Natural killer cell (primary cell): ENCODE measurements at places on chromosomes 12 and 14.

DNA sequence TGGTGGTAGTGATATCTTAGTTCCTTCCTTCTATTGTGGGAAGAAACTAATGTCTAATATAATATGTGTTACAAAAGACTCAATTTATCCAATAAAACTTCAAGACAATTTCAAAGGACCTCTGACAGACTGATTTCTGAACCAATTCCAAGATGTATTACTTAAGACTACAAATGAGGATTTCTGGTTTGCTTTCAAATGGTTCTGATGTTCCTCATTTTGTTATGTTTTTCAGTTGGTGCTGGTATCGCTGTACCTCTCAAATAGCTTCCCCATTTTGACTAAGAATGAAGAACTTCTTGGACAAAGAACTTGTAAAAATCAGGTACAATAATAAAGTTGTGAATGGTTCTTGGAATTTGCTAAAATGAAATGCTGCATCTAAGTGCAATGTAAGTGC, 19.4 kb upstream of the MBIP start:
- no peak for DNase-seq

DNA sequence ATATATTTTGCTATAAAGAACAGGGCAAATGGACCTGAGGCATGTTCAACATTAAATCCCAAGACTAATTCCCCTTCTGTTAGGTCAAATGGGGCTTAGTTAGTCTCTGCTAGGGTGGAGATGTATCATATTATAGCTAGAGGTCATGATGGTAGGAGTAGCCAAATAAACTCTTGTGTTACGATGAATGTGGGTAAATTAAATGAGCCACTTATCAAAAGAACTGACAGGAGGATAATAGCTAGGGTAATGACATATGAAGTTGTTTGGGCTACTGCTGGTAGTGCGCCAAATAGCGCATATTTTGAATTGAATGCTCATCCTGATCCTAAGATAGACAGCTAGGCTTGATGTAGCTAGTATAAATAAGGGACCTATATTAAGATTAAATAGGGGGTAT, 445.0 kb downstream of the GXYLT1 start:
- DNase-seq: no peak

GRCh38 chr12:23525450-23526072, 423.9 kb downstream of the SOX5 start:
- DNase-seq: no peak

DNA sequence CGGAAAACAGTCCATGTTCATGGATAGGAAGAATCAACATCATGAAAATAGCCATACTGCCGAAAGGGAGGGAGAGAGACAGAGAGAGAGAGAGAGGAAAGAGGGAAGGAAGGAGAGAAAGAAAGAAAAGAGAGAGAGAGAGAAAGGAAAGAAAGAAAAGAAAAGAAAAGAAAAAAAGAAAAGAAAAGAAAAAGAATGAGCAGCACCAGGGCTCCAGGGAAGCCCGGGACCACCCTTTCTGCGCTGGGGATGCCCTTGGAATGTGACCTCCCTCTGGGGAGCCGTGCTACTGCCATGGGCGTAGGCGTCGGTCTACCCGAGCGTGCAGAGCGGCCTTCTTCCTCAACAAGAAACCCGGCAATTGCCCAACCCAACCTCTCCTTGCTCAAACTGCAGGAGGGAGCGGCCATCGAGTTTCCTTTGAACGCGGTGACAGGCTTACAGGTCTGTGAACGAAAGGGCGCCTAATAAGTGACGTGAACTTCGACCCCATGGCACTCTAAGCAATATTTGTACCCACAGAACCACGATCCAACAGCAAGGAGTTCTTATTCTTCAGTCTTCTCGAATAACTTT, 16.9 kb downstream of the OR6S1 start:
- DNase-seq: peak; percentile 74

GRCh38 chr12:85923767-85924331, 49.8 kb downstream of the NTS start:
- no peak for DNase-seq

GRCh38 chr12:82810568-82810967, 123.9 kb downstream of the TMTC2 start:
- no peak for DNase-seq

- peak; percentile 57 for DNase-seq
These were observed 1.0 kb downstream of the DGKA start for GRCh38 chr12:55931780-55932550.

- DNase-seq: no peak
These were observed 3.3 kb upstream of the PIWIL1 start for GRCh38 chr12:130334399-130334798.

DNA sequence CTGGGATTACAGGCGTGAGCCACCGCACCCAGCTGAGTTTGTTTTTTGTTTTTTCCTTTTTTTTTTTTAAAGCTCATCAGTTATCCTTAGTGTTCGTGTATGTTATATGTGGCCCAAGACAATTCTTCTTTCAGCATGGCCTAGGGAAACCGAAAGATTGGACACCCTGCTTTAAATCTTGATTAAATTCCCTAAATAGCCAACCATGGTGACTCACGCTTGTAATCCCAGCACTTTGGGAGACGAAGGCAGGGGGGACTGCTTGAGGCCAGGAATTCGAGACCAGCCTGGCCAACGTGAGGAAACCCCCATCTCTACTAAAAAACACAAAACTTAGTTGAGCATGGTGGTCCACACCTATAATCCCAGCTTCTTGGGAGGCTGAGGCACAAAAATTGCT, 131.1 kb downstream of the MED13L start:
- DNase-seq: no peak

GRCh38 chr12:54020591-54021405, 7.4 kb upstream of the HOXC6 start:
- no peak for DNase-seq

GRCh38 chr14:64536488-64537245, 3.9 kb upstream of the HSPA2 start:
- DNase-seq: no peak

GRCh38 chr12:116707751-116708150, 30.1 kb downstream of the SPRING1 start:
- no peak for DNase-seq

DNA sequence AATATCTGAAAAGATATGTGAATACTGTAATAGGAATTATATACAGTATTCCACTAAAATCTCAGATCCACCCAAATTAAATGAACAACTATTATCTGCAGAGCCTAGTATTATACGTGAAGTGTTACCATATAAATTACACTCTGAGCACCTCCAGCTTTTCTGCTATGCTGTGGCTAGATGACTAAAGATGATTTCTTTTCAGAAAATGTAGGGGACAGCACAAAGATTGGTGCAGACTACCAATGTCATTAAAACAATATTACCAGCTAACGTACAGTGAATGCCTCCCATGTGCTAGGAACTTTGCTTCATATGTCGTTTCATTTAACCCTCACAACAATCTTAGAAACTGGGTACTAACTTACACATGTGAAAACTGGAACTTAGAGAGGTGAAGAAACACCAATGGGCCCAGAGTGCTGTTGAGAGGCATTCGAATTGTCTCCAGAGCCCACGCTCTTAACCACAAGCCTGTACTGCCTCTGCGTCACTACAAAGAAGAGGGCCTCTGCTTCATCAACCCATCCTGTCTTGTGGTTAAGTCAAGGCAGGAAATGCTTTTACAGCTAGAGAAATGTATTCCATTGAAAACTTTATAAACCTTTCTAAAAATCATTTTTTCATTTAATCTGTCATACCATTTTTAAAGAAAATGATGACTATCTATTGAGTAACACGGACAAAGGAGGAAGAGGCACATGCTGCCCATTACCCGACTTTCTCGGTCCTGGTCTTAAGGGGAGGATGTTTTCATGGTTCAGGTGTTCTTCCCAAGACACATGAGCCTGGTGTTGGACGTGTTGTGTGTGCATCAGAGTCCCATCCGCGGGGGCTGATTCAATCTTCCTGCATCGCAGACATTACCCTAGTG, 1.3 kb downstream of the GPR65 start:
- peak; percentile 57 for DNase-seq

DNA sequence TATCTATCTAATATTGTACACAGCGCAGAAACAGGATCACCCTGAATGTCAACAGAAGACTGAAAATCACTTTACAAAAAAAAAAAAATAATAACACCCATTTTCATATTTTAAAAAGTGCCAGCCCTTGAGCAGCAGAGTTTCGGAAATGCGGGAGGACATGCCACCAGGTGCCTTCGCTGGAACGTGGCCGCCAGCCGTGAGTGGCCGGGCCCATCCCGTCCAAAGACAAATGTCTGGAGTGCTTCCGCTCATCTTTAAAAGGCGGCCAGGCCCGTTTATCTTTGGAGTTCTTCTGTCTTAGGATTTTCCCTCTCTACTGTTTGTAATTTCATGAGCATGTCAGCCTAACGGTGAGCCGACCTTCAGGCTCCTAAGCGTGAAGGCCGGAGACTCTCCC, 43.5 kb downstream of the LRTM2 start:
- no peak for DNase-seq

GRCh38 chr12:122983789-122984515, 3.5 kb downstream of the ARL6IP4 start:
- DNase-seq: no peak

DNA sequence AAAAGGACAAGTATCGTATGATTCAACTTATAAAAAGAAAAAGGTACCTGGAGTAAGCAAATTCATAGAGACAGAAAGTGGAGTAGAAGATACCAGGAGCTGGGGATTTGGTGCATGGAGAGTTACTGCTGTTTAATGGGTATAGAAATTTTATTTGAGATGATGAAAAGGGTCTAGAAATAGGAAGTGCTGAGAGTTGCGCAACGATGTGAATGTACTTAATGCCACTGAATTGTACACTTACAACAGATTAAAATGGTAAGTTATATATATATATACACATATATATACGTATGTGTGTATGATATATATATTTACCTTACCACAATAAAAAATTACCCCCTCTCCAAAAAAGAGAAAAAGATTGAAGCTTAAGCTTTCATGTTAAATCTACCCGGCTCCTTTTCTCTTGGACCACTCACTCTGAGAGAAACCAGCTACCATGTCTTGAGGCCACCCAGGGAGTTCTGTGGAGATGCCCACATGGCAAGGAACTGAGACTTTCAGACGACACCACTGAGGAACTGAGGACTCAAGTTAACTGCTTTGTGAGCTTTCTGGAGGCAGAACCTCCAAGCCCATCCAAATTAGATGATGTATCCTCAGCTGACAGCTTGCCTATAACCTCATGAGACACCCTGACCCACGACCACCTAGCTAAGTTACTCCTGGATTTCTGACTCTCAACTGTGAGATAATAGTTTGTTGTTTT, 130.0 kb upstream of the BTG1 start:
- no peak for DNase-seq

GRCh38 chr14:55948399-55948798, 169.8 kb upstream of the PELI2 start:
- no peak for DNase-seq

GRCh38 chr12:15356951-15357364, 34.6 kb downstream of the PTPRO start:
- no peak for DNase-seq

DNA sequence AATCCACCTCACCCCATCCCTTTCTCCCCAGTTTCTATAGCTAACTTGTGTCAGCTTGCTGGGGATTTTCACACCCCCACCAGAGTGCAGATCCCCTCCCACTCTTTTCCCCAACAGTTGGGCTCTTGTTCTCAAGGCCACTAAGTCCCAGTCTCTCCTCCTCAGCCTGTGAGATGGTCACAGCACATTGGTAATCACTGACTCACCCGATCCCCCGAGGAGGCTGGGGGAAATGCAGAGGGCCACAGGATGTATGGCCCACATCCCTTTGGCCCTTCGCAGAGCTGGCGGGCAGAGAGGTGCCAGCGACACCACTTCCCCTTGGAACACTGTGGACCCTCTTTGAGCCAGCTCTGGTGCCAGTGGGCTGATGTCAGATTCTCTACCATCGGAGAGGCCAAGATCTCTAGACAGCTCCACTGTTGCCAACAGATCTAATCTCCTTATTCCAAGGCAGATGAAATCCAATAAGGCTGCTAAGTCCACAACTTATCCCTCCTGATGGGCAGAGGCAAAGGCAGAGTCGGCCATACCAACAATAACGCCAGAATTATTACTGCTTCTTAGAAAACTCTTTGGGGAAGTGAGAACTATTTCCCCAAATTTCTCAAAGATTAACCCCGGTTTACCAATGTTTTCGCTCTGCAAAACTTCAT, 1.6 kb downstream of the FMNL3 start:
- peak; percentile 47 for DNase-seq

DNA sequence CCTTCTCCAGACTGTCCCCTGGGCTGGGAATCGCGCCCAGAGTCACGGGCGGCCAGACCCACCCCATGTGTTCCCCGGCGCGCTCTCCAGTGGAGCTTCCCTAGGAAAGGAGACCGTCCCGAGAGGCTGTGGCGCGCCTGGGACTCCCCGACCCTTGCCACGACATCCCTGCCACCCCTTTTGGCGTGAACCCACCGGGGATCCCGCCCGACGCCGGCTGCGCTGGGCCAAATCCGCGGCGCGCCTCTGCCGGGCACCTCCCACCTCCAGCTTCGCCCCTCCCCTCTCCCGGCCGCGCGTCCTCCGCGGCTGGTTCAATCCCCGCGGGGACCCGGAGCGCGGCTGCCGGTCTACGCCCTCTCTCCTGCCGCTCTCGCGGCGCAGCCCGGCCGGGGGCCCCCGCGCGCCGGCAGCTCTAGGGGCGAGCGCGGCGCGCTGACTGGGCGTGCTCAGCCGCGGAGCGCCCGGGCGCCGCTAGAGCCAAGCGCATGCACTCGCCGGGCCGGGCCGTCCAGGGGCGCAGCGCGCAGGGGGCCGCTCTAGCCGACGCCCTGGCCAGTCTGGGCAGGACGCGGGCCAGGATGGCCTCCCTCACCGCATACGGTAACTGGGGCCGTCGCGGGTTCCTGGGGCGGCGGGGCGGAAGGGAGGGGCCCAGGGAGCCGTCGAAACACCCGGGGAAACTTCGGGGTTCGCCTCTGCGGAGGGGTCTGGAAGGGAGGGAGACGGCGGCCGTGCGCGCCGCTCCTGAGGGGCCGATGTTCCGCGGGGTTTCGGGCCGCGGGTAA, 77.4 kb upstream of the ANO4 start:
- DNase-seq: no peak

DNA sequence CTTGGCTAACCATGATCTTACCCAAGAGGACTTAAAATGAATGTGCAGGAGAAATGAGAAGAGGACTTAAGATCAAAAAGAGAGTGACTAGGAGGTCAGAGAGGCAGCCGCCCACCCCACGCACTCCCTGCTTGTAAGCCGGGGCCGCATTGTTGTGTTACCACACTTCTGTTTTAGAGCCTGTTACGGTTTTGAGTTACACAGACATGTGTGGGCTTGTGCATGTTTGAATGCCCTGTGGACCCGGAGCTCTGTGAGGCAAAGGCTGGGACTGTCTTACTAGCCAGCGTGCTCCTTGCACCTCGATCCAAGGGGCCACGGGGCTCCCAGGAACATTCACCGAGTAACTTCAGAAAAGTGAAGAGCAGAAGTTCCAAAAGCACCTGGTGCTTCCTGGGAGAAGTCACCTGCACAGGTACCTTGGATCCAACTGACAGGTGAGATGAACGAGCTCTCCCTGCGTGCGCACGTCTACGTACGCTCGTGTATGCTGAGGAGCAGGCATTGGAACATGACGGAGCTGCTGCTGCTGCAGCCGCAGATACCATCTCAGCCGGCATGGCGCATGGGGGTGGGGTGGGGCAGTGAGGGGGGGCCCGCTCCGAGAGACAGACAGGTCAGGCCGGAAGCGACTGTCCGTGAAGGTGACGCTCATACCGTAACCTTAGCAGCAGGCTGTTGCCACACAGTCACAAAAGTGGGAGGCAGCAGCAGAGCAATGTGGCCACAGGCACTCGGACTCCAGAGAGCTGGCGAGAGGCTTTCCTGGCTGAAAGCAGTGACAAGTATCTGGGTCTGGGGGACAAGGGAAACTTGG, 23.7 kb downstream of the SFSWAP start:
- no peak for DNase-seq

- DNase-seq: no peak
These were observed 231.8 kb downstream of the CRADD start for GRCh38 chr12:93908846-93909567.

- DNase-seq: no peak
These were observed 20.9 kb upstream of the CNIH1 start for GRCh38 chr14:54462048-54462447.
